ENCODE measurements at places on chromosomes 11 and 22. TPM values are rescaled to one million over a fixed set of nuclear protein-coding genes. Genes with fewer than 3 reads are reported as not detected.

Gene SYT7
- 0.23 TPM for total RNA-seq

Gene TRIM48
- not detected for total RNA-seq

DNA sequence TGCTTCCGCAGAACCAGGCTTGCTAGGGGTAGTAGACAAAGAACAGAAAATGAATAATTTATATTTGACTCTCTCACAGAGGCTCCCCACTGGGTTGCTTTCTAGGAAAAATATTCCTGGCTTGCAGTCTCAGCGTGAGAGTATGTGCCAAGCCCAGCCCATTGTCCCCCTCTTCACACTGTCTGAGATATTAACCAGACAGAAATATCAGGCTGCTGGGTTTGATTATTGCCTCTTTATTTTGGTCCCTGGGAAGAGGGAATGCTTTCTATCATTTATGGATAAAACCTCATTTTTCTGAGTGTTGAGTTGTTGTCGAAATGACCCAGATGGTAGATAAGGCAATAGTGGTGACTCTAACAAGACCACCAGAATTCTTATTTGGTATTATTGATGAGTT is 367.9 kb downstream of the METTL15 start:
- DNase-seq = no peak

Gene PKP3
- total RNA-seq = not detected

GRCh38 chr11:94511932-94512781 is at the start of gene C11orf97:
Gene C11orf97 (plus strand): TSS chr11:94512461. CDS start chr11:94512529, 68 bp downstream.
- peak; percentile 85 for DNase-seq

Gene LYVE1
- total RNA-seq = not detected

Gene IL17REL
- total RNA-seq = 0.09 TPM

DNA sequence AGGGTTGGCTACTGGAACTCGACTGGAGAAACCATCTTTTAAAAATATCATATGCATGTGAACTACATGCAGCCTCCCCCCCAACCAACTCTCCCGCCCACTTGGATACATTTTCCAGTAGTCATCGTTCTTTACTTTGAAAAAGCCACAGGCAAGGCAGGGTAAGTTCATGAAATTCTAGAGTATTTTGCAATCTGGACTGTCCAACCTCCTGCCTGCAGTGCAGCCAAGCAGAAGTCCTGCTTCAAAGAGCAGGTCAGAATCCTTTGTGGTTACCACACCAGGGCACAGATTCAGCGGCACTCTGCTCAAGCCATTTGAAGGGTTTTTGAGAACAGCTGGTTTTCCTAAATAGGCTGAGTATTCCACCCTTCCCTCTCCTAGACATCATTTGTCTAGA is 12.1 kb downstream of the ELF5 start:
- DNase-seq = no peak

DNA sequence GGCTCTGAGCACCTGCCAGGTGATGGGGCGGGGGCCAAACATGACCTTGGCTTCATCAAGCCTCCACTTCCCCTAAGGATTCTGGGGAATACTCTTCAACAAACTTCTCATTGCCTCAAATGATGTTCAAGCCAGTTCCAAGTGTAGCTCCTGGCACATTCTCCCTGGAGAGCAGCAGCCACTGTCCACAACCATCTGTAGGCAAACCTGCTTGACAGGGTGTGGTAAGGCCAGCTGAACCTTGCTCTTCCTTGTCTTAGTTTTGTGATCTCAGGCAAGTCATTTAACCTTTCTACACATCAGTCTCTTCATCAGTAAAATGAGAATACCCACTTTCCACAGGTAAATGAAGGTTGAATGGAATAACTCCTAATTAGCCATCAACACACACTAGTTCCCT is 323.3 kb downstream of the TENM4 start:
- no peak for DNase-seq

DNA sequence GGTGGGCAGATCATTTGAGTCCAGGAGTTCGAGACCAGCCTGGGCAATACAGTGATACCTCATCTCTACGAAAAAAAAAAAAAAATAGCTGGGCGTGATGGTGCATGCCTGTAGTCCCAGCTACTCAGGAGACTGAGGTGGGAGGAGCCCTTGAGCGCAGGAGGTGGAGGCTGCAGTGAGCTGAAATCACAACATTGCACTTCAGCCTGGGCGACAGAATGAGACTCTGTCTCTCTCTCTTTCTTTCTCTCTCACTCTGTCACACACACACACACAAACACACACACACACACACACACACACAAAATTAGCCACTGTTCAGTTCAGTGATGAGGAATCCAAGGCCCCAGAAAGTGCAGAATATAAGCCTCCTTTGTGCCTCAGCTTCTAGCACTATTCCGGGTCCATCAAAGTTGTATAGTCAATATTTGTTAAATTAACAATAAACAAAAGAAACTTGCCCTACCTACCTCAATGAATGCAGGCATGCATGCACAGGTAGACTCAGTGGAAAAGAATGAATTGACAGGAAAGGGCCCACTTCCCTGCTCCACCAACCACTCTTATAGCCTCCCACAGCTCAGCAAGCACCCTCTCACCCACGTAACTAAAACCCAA is 3.9 kb upstream of the SMIM35 start:
- no peak for DNase-seq

Gene BRSK2
- total RNA-seq = 0.97 TPM

DNA sequence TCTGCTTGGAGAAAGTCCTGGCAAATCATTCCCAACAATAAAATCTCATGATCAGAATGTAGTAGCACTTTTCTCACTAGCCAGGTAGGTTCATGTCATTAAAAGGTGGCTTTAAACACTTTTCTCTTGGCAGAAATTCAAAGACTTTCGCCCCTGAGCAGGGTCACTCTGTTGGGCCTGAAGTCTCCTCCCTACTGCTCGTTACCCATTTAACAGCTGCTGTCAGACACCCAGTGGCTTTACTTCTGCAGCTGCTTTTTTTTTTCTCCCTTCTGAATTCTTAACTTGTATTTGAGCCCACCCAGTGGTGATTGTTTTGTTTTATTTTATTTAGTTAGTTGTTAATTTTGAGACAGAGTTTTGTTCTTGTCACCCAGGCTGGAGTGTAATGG is 25.0 kb downstream of the ARHGAP8 start:
- no peak for DNase-seq

DNA sequence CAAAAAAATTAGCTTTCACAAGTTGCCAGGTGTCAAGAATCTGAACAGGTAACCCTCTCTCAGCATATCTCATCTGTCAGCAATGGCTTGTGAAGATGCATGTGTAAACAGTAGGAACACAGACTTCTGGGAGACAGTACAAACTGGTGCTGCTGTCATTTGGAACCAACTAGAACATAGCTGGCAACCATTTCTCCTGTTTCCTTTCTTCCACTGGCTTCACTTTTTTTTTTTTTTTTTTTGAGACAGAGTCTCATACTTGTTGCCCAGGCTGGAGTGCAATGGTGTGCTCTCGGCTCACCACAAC is 2.1 kb upstream of the PIK3C2A start:
- DNase-seq = no peak

Gene SMIM35
- 0.28 TPM for total RNA-seq

- peak; percentile 57 for DNase-seq
Observed at GRCh38 chr22:20918663-20919218, 1.5 kb downstream of the CRKL start.

Gene TPBGL
- total RNA-seq = 0.19 TPM

DNA sequence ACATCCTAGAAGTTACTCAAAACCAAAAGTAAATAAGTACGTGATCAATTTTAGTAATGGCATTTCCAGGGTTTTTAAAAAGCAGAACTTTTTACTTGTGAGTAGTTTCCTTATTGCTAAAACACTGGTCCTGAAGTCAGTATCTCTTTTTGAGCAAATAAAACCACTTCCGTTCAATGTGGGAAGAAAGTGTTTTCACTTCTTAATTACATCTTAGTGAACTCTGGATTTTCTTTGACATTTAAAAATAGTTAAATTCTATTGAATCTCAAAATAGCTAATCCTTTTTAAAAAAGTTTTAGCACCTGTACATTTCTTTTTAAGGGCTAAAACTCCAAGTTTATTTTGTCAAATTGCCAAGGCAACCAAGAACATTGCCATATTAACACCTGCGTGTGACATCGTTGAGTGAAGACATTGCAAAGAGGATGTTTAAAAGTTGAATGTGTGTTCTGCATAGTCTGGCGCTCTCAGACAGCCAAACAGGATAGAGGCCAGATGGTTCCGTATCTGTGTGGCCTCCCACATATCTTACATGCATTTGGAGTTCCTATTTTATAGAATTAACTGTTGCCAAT is 17.2 kb upstream of the OR5B21 start:
- DNase-seq = peak; percentile 82

- DNase-seq = no peak
Observed at GRCh38 chr11:77199137-77199745, 71.2 kb downstream of the MYO7A start.

Gene TRIM66
- 13.4 TPM for total RNA-seq

DNA sequence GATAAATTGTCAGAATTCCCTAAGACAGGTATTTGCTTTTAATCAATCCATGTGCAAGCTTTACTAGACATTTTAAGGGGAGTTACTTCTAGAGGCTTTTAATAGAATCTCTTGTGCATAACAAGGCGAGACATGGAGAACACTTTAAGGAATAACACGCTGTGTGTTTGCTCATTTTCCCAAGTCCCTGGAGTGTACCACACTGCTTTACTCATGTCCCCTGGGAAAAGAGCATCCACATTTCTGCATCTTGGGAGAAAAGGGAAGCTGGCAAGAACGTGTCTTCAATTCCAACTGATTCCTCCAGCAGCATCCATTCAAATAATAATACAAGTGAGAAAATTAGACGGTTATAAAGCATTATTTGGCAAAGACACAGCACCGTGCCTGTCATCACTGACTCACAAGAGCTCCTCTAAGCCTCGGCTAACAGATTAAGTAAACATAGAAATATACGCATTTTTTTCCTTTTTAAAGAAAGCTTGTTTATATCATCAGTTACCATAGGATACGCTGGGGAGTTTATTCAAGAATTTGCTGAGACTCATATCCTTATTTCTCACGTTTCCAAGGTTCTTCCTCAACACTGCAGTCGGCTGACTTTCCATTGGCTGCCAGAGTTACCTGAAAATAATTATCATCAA is 121.5 kb downstream of the CD44 start:
- no peak for DNase-seq

- DNase-seq = no peak
Observed at GRCh38 chr22:39525658-39525975, 5.3 kb downstream of the ATF4 start.

DNA sequence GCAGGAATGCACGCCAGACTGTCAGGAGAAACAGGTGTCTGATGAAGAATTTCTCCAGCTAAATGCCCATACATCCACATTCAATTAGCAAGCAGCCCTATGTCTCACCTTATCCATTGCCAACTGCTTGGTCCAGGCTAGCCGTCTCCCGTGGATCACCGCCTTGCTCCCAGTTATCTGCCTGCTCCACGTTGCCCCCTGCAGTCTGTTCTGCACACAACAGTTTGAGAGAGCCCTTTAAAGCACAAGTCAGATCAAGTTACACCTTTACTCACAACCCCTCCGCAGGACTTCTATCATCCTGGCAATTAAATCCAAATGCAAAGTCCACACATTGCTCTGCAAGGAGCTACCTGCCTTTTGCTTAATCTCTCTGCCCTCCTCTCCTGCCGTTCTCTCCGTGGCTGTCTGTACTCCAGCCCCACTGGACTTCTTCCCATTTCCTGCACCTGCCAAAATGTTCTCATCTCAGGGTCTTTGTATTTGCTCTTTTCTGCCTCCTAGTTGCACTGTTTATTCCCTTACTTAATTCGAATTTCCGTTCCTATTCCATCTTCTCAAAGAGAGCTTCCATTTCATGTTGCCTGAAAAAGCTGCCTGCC is 185.3 kb upstream of the LARGE1 start:
- peak; percentile 60 for DNase-seq

GRCh38 chr22:50436015-50436830 is 38.6 kb downstream of the SBF1 start:
- DNase-seq = no peak

- DNase-seq = no peak
Observed at GRCh38 chr11:64150481-64151239, 15.3 kb downstream of the MACROD1 start.

DNA sequence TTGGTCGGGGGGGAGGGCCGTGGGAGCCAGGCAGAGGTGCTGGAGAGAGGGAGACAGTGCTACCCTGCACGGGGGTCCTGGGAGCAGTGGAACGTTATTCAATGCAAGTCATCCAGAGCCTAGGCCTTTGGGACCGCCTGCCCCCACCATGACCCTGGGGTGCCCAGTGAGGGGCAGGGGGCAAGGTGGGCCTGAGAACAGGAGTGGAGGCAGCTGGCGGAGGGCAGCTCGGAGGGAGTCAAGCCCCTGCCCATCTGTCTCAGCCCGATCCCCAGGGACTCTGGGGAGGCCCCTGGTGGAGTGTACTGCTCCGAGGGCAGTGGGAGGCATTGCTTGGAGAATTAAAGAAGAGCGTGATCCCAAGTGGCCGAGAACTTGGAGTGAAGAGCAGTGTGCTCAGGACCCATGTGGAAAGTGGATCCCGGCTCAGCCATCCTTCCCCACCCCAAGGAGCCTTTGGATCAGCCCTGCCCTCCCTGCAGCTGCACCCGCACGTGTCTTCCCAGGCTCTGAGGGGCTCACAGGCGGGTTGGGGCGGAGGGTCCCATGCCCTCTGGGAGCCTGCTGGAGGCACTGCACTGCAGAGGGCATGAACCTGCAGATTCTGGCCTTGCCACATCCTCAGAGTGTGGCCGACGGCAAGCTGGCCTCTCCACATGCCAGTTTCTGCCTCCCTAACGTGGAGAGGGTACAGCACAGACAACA is 34.0 kb upstream of the SMIM38 start:
- no peak for DNase-seq

Gene PKNOX2
- total RNA-seq = not detected

DNA sequence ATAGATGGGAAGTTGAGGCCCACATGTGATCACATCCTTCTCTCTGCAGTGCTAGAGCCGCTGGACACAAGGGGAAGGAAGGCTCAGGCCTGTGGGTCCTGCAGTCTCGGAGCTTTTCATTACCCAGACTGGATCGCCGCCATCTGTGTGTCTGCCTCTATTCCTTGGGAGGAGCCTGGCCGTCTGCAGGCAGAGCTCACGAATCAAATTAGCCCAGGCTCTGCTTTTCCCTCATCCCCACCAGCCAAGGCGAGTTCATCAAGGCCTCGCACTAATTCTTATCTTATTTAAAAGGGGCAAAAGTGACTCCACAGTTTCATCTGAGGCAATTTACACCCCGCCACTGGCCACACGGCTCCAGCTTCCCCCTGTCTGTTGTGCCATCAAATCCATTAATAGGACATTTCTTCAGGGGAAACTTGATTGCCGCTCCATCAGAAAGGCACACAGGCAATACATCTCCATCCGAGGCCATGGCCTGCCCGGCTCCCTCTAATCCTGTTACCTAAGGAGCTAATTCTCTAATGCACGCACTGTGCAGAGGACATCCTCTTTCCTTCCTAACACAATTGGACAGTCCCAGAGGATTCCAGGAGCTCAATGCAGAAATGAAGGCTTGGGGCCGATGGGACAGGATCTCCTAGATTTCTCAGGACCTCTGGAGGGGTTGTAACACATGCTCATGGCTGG is 3.3 kb upstream of the HTR3A start:
- no peak for DNase-seq
